Globus pallidus (tissue), 1 donor: ENCODE measurements at places on chromosomes 1 and 21.

DNA sequence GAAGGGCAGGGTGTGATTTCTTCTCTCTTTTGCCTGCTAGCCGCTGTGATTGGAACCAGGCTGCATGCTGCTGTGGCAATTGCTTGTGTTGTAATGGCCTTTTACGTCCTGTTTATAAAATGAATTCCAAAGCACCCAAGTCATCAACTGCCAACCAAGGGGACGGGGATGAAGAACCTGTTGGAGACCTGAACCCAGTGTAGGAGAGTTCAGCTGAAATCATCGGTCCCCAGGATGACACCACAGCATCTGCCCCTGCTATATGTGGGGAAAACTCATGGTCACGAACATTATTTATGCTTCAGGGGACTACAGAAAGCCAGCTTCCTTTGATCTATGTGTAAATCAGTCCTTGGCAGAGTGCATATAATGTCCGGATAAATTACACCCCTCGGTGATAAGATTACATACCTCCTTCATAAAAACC is 3.8 kb downstream of the TMEM167B start:
- DNase-seq = no peak

GRCh38 chr1:111955755-111956154 is 33.7 kb downstream of the KCND3 start:
- no peak for DNase-seq

- DNase-seq = no peak
These were observed 68.3 kb upstream of the ABCD3 start for GRCh38 chr1:94349853-94350252.

- no peak for DNase-seq
These were observed 56.6 kb upstream of the C1orf174 start for GRCh38 chr1:3956527-3957170.
